ENCODE measurements at places on chromosomes 4 and X.

GRCh38 chr4:67542076-67542475 lies 3.2 kb downstream of the CENPC start:
- DNase-seq, result no peak

GRCh38 chr4:114495471-114495928 lies 103.1 kb upstream of the UGT8 start:
- DNase-seq, result no peak

- DNase-seq, result no peak
These were observed 2.7 kb downstream of the FOXO4 start for GRCh38 chrX:71098302-71098701.

GRCh38 chr4:176438401-176438800 lies 118.6 kb downstream of the SPCS3 start:
- no peak for DNase-seq

DNA sequence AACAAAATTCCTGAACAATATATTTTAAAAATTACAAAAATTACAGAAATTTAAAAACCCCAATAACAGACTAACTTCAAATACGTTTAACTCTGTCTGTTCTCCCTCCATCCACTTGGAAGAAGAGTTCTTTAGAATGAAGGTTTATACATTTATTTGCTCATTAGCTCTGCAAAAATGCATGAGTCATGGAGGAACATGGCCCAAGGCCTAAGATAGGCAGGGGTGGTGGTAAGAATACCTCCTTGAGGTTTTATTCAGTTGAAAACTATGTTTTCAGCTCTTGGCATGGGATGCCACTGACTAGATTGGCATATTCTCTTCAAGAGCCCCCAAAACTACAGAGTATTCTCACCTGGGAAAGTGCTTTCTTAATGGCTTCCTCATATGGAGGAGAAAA lies 8.8 kb upstream of the LRRC66 start:
- DNase-seq, result no peak

Measured in SK-N-MC (cell line).